ENCODE measurements at places on chromosomes 7 and 10.

DNA sequence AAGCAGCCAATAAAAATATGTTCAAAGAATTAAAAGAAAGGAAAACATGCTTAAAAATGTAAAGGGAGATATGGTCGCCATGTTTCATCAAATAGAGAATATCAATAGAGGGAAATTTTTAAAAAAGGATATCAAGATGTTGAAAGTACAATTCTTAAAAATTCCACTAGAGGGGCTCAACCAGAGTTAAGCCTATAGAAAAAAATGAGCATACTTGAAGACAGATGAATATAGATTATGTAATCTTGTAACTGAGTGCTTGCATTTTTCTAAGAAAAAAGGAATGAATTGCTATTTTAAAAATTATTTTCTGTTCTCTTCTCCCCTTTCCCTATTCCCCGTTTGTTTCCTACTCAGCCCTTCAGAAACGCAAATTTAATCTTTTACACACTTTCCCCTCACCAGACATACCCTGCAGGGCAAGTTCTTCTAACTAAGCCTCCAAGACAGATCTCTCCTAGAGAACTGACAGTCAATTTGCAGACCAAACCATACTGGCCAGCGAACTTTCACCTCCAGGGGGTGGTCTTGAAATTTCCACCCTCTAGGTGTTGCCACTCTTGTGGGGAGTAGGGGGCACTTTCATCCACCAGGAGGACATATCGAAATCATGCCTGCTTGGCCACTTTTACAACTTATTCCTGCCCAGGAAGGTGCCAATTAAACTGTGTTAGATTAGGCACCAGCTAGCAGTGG is 67.7 kb downstream of the NSUN6 start:
- no peak for DNase-seq

DNA sequence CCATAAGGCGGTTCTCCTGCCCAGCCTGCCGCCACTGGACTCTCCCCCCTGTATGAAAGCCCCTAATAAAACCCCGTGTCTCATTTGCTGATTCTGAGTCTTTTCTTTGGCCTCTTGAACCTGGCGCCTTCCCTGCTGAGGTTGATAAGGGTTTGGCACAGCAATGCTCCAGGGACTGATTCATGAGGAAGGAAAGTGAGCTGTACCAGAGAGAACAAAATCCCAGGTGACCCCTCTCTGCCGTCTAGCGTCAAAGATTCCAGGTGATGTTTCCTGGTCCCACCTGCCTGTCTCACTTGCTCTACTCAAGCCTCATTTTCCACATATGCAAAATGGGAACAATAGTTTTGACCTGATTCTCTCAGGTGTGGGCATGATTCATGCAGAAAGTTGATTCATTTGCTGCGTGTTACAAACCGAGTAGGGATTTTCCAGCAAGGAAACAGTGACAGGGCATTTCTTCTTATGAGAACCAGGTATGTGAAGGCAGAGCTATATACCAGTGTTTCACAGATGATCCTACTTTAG is 730.6 kb upstream of the IGFBP3 start:
- DNase-seq, result no peak

- no peak for DNase-seq
These were observed 35.5 kb downstream of the RPA3 start for GRCh38 chr7:7682861-7683260.

GRCh38 chr10:124975977-124976514 is 34.1 kb downstream of the ZRANB1 start:
- no peak for DNase-seq

GRCh38 chr10:45373003-45373575 is 927 bp upstream of the ALOX5 start:
- DNase-seq, result no peak

DNA sequence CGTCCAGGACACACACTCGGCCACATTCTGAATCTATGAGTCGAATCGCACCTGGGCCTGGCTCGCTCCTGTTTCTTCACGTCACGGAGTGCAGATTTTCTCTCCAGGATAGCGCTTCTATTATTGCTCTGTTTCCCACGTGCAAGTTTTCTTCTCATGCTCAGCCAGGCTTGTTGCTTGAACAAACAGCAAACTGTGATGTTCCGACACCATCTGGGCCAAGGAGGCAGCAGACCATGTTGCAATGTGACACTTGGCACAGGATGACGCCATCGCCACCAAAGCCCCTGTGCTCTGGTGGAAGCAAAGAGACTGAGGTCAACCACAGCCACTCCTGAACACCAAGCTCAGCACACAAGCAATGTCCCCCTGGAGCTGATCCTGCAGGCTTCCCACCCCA is 507.1 kb upstream of the ADARB2 start:
- no peak for DNase-seq

DNA sequence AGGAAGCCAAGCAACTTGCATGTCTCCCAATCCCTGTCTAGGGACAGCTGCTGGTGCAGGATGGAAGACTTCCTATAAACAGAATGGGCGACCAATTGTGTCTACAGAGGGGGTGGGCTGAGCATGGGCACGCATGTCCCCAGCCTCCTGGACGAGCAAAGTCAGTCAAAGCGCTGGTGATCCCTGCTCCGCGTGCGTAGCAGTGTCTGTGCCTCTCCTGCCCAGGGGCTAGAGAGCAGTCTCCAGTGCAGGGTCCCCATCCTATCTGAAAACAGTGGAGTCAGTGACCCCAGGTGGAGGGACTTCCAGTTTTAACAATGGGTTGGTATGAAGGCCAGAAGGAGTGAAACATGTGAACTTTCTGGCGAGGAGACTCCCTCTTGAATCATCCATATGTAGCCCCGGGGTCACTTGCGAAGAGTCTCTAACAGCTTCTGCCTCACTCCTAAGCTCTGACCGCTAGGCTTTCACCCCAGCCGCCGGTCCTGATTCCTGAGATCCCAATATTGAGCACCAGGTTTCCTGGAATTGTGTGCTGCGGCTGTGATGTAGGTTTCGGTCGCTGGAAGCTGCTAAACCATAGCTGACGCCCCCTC is 714 bp upstream of the CASP2 start:
- DNase-seq, result no peak

DNA sequence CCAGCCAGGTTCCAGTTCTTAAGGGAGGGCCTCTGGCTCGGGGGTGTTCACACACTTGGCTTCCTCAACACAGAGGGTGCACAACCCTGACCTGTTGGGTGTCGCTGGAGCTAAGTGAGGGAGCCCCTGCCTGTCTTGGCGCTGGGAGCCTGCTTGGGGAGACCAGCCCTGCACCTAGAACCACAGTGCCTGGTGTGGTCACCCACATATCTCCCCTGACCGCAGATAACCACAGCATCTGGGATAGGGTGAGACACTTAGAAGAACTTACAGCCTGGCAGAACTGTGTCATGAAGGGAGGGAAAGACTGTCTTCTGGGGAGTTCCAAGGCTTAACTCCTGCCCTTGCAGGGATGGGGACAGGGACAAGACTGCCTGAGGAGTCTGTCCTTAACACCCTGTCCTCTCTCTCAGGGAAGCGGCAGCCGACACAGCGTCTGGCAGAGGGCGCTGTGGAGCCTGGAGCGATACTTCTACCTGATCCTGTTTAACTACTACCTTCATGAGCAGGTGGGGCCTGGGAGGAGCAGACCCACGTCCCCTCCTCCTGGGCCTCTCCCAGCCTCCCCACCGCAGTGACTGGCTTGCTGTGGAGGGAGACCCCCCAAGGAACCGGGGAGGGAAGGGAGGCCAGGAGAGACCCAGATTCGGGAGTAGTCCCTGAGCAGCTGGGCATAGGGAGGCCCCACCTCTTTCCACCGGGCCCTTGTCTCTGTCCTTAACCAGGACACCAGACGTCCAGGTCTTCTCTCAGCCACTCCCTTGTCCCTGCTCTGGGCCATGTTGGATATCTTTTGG is 59.0 kb downstream of the PALD1 start:
- DNase-seq, result peak; percentile 81

DNA sequence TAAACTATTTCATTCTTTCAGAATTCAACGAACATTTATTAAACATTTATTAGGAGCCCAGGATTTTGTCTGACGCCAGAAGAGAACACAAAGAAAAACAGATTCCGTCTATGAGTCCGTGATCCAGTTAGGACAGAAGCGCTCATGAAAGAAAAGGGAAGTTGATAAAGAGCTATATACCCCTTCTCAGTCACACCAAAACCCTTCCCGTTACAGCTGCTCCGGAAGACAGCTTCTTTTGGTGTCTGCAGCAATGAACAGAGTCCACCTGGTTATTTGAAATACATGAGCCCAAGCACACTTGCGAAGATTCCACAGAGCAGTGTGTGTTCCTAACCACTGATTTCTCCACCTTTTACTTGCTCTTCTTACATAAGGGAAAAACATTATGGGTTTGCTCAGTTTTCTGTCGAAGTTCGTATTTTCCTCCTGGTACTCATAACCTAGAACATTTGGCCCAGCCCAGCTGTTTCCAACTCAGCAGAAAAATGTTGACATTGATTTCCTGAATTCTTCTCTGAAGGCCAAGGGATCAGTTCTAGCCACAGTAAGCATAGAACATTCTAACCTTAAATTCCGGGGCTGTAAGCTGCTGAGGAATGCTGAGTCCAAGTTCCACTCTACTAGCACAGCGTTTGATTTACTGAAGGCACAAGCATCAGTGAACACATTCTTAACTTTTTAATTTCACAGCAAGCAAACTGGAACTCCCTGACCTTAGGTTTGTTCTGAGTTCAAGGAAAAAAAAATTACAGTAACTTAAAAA is 206.5 kb downstream of the SORCS1 start:
- no peak for DNase-seq

DNA sequence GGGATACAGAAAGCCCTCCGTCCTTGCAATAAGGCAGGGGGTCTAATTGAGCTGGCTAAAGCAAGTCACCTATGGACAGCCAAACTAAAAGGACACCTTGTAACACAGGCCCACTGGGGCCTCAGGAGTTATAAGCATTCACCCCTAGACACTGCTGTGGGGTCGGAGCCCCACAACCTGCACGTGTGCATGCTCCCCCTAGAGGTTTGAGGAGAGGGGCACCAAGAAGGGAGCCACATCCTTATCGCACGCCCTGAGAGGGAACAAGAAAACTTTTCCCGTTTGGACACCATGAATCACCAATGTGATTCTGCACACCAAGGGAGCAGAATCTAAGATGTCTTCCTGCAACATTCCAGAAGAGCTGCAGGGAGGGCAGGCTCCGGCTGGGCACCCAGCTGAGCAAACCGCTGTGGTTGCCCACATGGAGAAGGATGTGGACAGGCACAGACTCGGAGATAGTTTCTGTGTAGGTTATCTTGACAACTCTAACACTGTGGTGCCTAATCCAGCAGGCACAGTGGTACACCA is 17.7 kb upstream of the TARP start:
- DNase-seq, result peak; percentile 35

GRCh38 chr10:64265961-64266360 is 744.8 kb downstream of the REEP3 start:
- no peak for DNase-seq

GRCh38 chr7:95421000-95421846 is 13.6 kb downstream of the PON2 start:
- no peak for DNase-seq

DNA sequence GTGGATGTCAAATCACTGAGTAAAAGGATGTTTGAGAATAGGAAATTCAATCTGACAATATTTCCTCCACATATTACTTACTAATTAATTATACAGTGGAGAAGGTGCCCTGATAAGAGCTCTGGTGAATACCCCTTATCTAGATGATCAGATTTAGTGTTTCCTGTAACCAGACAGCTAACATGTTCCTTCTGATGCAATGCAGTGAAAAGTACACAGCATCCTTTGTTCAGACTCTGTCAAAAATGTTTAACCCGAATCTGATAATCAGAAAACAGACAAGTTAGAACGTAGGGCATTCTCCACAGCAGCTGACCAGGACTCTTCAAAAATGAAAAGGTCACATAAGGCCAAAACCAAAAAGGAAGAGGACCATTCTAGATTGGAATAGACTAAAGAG is 46.2 kb downstream of the WDR11 start:
- no peak for DNase-seq

GRCh38 chr7:129836983-129837382 is 115.8 kb downstream of the UBE2H start:
- no peak for DNase-seq

DNA sequence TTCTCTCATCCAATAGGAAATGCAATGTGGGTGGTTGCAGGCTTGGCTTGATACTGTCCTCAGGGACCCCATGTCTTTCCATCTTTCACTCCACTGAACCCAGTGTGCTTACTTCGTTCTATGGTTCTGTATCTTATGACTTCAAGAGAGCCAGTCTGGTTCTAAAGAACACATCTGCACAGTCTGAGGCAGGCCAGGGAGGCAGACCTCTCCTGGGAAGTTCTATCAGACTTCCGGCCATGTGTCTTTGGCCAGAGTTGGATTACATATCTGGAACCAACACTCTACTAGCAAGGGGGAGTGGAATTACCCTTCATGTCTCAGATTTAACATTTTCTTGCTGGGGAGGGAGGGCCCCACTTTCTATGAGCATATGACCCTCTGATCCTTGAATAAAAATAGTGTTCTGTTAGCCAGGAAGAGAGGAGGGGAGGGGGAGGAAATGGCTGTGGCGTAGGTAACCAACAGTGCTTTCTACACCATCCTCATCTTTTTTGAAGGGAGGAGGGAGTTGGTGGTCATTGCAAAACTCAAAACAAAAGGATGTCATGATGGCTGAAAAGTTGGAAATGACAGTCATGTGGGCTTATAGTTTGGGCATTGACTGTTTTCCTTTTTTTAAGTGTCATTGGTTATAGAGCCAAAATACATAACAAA is 370.2 kb downstream of the GATA3 start:
- DNase-seq, result no peak

DNA sequence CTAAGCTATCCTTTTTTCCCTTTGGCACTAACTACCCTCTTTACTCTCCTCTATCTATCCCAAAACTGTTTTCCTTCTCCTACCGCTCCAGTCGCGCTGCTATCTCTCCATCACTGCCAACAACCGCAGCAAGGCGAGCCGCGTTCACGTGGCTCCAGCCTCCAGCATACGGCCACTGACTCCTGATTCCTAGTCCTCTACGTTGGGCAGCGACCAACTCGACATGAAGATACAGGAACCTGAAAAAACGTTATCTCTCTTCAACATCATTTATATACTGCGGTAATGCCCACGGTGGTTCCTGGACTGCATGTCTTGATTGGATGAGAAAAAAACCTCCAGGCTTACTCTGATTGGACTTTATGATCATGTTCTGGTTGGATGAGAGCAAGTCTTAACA is 129.5 kb downstream of the ZNF716 start:
- DNase-seq, result no peak

- no peak for DNase-seq
These were observed 58.9 kb upstream of the WAPL start for GRCh38 chr10:86580521-86580891.
